GM23248 (cell line): ENCODE measurements at places on chromosomes 16 and 17.

- DNase-seq = no peak
Measured at GRCh38 chr16:35131429-35131828, 1672.0 kb downstream of the TP53TG3F start.

DNA sequence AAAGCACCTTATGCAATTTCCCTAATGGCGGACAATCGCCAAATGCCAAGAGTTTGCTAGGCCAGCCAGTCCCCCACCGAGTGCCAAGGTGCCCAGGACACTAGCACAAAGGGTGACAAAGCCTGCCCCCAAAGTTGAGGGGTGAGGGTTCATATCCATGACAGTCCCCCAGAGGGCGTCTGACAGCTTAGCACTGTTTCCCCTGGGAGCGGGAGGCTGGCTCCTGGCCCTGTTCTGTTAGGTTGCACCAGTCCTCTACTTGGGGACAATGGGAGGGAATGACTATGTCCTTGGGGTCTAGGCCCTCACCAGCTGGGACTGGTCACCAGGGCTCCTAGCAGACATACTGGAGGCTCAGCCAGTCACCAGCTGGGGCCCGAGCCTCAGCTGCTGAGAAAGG is 66.9 kb downstream of the MYO18A start:
- no peak for DNase-seq

GRCh38 chr16:54780266-54780665 is 150.4 kb upstream of the IRX5 start:
- DNase-seq = no peak

- DNase-seq = no peak
Measured at GRCh38 chr16:7381671-7382070, 49.0 kb downstream of the RBFOX1 start.

DNA sequence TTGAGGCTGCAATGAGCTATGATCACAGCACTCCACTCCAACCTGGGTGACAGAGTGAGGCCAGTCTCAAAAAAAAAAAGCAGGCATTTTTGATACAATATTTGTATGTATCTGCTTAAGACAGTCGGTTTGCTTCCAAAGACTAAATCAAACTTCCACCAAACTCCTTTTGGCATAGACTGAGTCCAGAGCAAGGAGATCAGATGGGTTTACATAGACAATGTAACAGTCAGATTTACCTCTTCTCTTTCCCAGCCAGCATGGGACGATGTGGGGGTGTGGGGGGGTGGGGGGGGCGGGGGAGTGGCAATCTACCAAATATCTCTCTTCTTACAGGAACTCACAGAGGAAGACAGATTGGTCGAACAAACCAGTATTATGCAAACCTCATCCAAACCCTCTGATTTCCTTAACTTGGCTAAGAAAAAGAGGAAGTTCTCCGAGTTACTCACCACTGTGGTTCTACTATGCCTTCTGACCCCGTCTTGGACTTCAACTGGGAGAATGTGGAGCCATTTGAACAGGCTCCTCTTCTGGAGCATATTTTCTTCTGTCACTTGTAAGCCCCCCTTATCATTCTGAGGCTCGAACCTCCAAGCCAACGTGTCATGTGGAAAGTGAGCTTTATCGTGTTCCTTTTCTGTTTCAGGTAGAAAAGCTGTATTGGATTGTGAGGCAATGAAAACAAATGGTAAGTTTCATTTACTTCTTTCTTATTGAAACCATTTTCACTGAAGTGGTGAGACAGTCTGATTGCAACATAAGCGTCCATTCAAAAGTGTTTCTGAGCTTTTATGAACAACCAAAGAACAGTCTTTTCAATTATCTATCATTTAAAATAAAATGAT is at the start of gene MILR1:
Gene MILR1, plus strand, starts transcription at position 451 of the 848 bp plus-strand sequence. Its CDS starts 54 bp downstream, at position 505.
- peak; percentile 93 for DNase-seq

GRCh38 chr16:56190677-56191155 is 573 bp upstream of the GNAO1 start:
- DNase-seq = peak; percentile 38

- no peak for DNase-seq
Measured at GRCh38 chr17:322006-322780, 30.4 kb downstream of the RPH3AL start.

- DNase-seq = no peak
Measured at GRCh38 chr17:31294820-31295488, 2.1 kb downstream of the OMG start.

- no peak for DNase-seq
Measured at GRCh38 chr16:80417706-80418271, 123.0 kb upstream of the DYNLRB2 start.

- no peak for DNase-seq
Measured at GRCh38 chr16:88017587-88018101, 66.4 kb downstream of the BANP start.

- no peak for DNase-seq
Measured at GRCh38 chr17:28958820-28959455, 7.6 kb upstream of the PHF12 start.

DNA sequence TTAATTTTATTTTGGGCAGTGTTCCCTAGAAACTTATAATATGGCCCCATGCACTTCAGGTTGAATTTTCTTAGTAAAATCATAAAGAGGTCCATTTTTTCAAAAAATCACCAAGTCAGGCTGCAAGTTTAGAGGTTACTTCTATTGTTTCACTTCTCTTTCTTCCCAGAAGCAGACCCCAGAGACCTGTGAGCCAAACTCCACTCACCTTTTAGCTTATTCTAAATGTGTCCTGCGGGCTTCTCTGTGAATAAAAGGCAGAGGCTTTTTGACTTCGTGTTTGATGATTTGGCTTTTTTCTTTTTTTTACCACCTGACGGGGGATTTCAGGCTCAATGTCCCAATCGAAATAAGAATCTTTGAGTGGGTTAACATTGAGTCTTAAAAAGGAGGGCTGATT is 7.4 kb downstream of the PRKCB start:
- DNase-seq = no peak

- no peak for DNase-seq
Measured at GRCh38 chr16:57588831-57589230, 39.6 kb upstream of the ADGRG1 start.

GRCh38 chr16:74607310-74607961 is 522 bp upstream of the GLG1 start:
- DNase-seq = no peak

- DNase-seq = no peak
Measured at GRCh38 chr16:88132836-88133506, 181.7 kb downstream of the BANP start.

- DNase-seq = peak; percentile 89
Measured at GRCh38 chr17:10243883-10244844, 45.8 kb upstream of the GAS7 start.

DNA sequence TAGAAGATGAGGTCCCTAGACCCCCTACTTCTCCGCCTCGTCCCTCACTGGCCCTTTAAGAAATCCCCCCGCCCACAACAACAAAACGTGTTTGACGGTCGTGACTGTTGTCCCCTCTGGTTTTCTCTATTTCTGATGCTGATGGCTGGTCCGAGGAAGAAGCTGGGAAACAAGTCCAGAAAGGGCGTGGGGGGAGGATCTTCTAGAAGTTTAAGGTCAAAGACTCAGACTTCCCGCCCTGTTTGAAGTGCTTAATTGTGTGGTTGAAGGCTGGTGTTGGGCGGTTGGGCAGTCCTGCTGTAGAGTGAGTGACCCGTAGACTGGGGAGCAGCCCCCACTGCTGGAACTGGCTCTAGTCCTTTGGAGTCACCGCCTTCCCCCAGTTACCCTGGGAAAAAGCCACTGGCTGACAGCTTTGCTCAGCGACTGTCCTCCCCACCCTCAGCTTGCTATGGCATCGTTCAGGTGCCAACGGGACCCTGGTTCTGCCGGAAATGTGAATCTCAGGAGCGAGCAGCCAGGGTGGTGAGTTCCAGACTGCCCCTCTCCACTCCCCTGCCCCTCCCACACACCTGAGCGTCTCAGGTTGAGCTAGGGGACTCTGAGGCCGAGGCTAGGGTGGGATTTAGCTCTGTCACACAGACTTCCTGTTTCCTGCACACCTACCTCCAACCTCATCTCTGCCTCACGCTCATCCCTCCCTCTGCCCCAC is 1.6 kb downstream of the MLLT6 start:
- DNase-seq = peak; percentile 51

GRCh38 chr17:56793531-56793930 is 40.2 kb downstream of the C17orf67 start:
- DNase-seq = no peak

DNA sequence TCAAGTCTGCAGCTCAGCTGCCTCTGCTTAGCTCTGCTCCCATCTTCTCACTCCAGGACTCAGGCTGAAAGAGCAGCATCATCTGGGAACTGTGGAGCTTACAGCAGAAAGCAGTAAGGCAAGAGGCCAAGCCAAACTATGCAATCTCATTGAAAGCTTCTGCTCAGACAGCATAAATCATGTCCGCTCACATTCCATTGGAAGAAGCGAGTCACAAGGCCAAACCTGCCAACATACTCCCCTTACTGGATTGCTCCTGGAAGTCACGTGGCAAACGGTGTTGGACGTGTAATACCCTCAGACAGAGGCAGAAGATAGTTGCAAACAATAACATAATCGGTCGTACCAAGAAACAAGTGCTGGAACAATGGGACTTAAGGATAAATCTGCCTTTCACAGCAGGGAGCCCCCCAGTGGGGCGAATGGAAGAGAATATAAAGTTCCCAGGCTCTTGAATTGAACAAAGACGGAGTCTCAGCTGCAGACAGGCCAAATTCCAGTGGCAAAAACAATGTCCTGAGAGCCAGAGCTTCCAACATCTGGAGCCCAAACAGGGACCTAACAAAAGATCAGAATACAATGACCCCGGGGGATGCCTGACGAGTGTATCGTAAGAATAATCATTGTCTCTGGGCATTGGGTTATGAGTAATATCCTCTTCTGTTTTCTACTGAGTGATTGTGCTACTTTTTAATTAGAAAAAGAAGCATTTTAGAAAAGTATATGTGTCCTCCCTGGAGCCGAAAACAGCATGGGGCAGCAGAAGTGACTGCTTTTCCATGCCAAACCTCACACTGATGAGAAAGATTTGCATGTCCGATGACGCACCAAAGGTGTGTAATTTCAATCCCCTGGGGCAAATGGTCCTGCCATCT is 68.4 kb downstream of the CMC2 start:
- peak; percentile 97 for DNase-seq

- DNase-seq = no peak
Measured at GRCh38 chr16:88460496-88461330, 7.6 kb downstream of the ZFPM1 start.

GRCh38 chr16:88920618-88921590 is 54.4 kb upstream of the PABPN1L start:
- DNase-seq = peak; percentile 84

DNA sequence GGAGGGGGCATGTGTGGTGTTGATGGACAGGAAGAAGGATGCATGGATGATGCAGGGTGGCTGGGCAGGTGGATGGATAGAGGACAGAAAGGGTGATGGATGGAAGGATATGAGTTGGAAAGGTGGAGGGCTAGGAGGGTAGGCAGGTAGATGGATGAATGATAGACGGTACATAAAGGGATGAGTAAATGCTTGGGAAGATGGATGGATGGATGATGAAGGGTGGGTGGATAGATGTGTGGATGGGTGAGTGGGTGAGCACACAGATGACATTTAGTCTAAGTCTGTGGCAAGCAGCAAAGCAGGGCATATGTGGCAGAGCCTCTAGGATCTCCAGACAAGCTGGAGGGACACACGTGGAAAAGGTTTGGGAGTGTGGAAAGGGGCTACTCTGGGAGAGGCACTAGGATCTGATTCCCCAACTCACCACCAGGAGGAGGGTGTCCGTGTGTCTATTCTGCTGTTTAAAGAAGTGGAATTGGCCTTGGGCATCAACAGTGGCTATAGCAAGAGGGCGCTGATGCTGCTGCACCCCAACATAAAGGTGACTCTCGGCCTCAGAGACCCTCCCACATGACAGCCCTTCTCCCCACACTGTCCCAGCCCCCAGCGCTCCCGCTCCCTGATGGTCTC is 8.2 kb downstream of the PLD2 start:
- DNase-seq = peak; percentile 15

DNA sequence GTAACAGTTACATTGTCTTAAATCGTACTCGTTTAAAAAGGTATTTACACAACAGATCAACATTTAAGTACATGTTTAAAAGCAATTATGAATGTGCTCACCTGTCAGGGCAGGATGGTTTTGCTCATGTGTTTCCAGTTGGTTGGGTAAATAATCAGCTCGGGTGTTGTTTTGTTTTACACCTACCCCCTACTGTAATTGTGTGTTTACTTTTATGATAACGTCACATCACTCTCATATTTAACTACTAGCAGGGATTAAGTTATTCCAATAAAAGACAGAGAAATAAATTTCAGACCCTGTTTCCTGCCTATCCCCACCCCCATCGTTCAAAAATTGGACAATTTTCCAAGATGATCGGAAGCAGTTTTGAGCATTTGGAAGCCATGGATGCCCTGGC is 390.2 kb downstream of the SEC14L1 start:
- DNase-seq = no peak
